ENCODE measurements at places on chromosomes 4 and X.

DNA sequence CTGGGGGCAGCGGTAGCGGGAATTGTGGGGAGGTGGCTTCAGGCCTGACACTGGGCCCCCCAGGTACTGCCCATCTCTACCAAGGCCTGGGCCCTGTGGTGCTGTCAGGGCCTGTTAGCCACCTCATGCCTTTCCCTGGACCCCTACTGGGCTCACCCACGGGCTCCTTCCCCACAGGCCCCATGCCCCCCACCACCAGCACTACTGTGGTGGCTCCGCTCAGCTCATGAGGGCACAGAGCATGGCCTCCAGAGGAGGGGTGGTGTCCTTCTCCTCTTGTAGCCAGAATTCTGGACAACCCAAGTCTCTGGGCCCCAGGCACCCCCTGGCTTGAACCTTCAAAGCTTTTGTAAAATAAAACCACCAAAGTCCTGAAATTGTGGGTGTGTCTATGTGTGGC, 7.5 kb downstream of the GATA1 start:
- DNase-seq = no peak

DNA sequence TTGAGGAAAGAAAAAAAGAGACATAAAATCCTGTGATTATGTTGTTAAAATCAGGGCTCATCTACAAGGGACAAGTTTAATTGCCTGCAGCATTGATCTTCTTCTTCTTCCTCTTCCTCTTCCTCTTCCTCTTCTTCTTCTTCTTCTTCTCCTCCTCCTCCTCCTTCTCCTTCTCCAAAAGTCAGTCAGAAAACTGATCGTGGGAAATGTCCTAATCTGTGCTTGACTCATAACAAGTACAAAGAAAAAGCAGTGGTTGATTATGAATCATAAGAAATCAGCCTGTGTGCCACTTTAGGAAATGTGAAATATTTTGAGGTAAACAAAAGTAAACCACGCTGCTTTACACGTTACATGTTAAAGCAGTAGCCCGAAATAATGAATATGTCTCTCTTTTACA, 2.7 kb upstream of the ATP10D start:
- DNase-seq = no peak

- DNase-seq = no peak
Observed at GRCh38 chr4:54281054-54281766, 52.1 kb downstream of the PDGFRA start.

DNA sequence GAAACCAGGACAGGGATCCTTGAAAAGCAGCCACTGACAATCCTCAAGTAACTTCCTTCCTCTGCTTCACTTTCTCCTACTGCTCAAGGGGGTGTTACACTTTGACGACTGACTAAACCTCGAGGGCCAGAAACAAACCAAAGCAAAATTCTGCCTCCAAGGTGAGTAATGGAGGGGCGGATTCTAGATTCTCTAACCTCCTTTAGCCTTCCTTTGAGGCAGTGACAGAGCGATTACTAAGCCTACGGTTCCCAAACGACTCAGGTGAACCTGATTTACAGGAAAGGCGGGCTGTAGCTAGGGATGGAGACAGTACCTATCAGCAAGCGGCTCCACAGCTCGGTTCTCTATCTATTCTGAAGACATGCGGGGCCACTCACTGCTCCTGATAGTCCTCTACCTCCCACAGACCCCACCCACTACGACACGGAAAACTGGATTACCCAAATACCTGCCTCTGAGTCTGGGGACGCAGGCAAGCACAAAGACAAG, 487 bp downstream of the TBCK start:
- no peak for DNase-seq

GRCh38 chr4:3452376-3452775, 10.6 kb downstream of the HGFAC start:
- peak; percentile 31 for DNase-seq

- no peak for DNase-seq
Observed at GRCh38 chr4:1376391-1376840, 29.4 kb downstream of the UVSSA start.

- no peak for DNase-seq
Observed at GRCh38 chr4:142817442-142817841, 28.7 kb downstream of the INPP4B start.

DNA sequence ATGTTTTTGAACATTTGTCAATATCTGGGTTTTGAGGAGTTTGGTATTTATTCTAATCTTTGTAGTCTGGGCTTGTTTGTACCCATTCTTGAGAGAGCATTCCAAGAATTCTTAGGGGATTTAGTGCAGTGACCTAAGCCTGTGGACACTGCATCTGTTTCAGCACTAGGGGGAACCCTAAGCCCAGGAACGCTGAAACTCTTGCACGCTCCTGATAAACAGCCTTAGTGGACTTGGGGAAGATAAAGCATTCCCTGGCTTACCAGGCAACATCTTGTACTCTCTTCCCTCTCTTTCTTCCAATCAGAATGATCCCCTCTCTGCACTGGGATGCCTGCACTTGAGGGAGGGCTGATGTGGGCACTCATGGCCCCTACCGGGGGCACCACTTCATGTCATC, 654.9 kb upstream of the HTR2C start:
- DNase-seq = peak; percentile 76

GRCh38 chrX:23694606-23695005, 27.3 kb downstream of the PRDX4 start:
- DNase-seq = peak; percentile 68

GRCh38 chr4:126404549-126404948, 1089.8 kb downstream of the FAT4 start:
- DNase-seq = no peak

- no peak for DNase-seq
Observed at GRCh38 chr4:165481053-165481835, 102.4 kb downstream of the CPE start.

- no peak for DNase-seq
Observed at GRCh38 chr4:134848681-134849080, 647.1 kb upstream of the PABPC4L start.

- peak; percentile 37 for DNase-seq
Observed at GRCh38 chrX:39705290-39705689, 392.5 kb downstream of the BCOR start.

DNA sequence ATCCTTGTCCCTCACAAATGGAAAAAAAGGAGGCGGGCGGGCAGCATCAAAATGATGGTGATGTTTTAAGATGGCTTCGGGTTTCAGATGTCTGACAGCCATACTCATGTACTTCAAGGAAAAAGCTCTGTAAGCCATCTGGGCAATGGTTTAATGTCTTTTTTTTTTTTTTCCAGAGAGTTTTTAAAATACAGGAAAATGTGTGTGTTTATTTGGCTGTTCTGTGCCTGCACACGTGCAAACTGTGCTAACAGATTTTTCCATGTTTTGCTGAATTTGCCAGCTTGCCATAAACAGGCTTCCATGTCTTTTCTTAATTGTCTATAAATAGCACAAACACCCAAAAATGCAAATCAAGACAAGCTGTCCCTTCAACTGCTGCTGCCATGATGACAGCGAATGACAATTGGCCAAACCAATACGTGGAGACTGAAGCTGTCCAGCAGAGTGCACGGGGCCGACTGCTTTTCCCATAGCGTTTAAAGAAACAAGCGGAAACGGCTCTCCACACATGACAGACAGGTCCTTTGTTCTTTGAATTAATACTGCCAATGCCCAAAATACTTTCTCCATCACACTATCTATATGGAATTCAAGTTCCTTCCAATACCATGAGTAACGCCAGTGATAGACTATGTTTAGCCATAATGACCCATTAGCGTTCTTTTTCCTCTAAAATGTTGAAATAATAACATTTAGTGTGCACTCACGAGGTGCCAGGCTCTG, 35.7 kb downstream of the AFAP1 start:
- no peak for DNase-seq

GRCh38 chrX:137171626-137172025, 137.8 kb upstream of the GPR101 start:
- DNase-seq = no peak
